ENCODE measurements at places on chromosomes 3 and 15.

- DNase-seq: no peak
Measured at GRCh38 chr3:32280262-32280910, 41.9 kb downstream of the CMTM8 start.

DNA sequence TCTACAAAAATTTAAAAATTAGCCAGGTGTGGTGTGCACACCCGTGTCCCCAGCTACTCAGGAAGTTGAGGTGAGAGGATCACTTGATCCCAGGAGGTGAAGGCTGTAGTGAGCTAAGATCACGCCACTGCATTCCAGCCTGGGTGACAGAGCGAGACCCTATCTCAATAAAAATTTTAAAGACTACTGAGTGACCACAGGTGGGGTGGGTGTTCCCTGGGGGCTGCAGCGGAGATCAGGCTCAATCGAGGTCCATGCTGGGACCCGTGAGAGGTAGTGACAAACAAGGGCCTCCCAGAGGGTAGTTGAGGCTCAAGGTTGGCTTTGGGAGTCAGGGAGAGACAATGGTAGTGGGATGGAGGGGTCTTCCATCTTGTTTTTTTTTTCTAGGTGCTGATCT lies 38.9 kb upstream of the LIMD1 start:
- DNase-seq: no peak

- no peak for DNase-seq
Measured at GRCh38 chr3:162134571-162134970, 638.0 kb downstream of the OTOL1 start.

- DNase-seq: no peak
Measured at GRCh38 chr3:119500265-119500664, 1.9 kb downstream of the TIMMDC1 start.

DNA sequence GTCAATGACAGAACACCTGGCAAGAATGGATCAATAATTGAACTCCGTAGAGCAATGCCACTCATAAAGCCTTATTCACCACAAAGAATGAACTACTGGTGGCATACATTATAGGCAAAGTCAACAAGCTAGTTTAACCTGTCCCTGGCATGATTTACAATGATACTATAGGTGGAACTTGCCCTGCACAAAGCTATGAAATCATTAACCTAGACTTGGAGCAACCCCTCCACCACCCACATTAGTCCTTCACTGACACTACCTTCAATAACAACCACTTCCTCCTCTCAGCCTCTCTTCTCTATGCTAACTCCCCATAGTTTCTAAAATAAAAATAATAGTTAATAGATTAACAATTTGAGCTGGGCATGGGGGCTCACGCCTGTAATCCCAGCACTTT lies 54.4 kb downstream of the ACAP2 start:
- DNase-seq: no peak

DNA sequence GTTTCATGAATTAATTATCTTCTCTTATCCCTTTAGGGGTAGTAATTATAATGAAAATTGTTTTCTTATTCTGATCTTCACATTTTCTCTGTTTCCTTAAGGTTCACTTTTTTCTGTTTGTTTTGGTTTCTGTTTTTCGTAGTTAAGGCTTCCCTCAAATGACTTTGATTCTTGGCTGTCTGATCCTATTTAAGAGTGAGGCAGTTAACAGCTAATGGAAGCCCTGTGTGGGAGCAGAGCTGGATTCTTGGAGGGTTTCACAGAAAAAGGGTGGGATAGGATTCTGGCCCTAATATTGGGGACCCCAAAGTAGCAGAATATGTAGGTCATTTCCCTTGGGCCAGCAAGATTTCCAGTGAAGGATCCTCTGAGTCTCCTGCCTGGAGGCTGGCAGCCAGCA lies 6.8 kb upstream of the AMOTL2 start:
- DNase-seq: no peak

DNA sequence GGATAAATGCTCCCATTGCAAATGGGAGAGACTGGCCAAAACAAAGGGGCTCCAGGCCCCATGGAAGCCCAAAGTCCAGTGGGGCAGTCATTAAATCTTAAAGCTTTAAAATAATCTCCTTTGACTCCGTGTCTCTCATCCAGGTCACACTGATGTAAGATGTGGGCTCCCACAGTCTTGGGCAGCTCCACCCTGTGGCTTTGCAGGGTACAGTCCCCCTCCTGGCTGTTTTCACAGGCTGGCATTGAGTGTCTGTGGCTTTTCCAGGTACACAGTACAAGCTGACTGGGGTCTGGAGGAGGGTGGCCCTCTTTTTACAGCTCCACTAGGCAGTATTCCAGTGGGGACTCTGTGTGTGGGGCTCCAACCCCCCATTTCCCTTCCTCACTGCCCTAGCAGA lies 45.9 kb downstream of the NIPA2 start:
- no peak for DNase-seq

DNA sequence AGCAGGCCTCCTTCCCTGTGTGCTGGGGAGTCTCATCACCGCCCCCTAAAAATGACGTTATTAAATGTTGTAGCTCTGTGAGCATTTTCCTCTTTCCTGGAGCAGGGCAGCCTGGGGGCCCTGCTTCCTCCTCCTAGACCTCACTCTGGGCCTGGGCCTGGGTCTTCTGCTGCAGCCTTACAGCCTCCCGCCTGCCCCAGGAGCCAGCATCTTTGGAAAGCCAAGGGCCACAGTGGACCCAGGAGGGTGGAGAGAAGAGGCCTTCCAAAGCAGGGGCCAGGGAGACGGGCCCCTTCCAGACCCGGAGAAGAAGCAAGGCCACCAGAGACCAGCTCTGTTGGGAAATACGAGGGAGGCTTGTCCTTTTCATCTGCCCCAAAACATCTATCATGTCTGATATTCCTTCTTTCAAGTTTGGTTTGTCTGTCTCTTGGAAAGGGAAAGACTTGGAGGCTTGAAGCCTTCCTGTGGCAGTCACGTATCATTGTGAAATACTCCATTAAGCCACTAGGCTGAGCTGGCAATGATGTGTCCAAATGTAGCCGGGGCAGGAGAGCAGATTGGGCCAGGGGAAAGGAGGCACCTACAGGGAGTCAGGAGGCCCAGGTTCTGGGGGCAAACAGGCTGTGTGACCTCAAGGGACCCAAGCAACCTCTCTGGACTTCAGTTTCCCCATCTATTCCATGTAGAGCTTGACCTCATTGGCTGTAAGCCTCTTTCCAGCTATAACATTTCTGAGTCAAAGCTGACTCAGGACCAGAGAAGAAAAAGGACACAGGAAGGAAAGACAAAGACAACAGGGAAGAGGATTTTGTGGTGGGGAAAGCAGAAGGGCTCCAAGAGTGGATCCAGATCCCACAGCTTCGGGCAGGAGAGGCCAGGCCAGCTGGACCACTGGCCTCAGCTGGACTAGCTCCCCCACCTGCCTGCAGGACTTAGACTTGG lies 31.1 kb downstream of the CYP11A1 start:
- DNase-seq: no peak

DNA sequence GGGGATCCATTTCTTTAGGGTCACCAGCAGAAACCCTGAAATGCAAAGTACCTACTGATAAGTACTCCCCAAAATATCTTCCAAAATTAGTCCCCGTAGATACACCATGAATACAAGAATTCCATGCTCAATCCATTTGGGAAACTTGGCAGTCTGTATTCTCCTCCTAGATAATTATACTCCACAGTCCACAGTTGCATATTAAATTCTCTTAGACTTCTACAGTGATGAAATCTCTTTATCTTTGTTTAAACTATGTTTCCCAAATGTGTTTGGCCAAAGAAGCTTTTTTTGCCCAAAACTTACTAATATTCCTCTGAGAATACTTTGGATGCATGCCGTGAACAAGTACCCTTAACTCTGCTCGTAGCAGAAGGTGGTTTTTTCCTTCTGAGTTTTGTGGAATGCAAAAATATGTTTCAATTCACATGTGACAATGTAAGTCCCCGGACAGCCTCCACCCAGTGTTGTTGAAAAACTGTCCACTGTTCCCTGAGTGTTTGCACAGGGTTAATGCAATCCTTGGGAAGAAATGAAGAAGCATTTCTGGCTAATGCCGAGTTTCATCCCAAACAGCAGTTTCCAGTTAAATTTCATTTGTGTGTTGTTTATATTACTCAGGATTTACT lies 126.7 kb downstream of the ARNT2 start:
- DNase-seq: no peak

DNA sequence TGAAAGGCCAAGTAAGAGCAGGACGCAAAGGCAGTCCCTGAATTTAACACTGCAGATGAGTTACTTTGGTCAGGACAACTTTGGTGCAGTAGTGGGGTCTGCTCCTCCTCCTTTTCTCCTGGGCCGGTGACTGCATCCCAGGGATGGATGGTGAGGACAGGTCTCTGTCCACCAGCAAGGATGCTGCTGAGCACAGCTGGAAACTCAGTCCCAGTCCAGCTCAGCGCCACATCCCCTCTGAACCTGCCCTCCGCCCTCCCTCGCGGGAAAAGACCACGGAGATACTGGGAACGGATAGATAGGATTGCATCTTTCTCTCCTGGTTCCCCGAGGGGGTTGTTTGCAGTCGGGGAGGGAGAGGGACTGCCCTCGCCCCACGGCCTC lies 13.8 kb downstream of the GRAMD2A start:
- DNase-seq: no peak

- no peak for DNase-seq
Measured at GRCh38 chr3:192281207-192281880, 446.0 kb downstream of the FGF12 start.

DNA sequence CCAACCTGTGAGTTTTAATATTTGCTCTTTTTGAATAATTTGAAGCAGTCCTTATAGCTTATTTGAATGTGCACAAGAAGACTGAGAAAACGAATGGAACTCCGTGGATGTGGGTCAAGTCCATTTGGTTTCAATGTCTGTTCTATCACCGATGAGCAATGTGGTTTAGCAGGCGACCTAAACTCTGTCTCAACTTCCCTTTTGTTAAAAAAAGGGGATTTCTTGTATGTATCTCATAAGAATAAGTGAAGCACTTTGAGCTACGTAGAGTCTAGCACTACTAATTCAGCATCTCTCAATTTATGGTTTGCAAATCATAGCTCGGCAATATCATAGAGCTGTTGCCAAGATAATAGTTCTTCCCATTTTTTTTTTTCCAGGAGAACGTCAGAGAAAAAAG lies 4.6 kb upstream of the SKIL start:
- DNase-seq: no peak

- no peak for DNase-seq
Measured at GRCh38 chr3:144185276-144185675, 213.7 kb downstream of the DIPK2A start.

DNA sequence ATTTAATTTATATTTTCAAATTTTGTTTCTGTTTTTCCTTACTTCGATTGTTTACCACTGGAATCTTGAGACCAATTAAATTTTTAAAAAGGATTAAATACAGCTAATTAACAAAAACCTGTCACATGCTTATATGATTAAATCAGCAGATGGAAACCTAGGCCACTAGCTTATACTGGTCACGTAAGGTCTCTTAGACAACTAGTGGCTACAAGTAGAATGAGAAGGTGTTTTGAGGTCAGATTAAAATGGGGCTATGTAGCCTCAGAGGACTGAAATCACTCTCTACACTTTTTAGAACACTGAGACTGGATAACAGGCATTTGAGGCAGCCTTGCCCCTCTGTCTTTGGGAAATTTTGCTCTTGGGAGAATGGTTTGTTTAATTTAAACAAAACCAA lies 246.5 kb upstream of the ONECUT1 start:
- DNase-seq: no peak

GRCh38 chr3:159174715-159175692 lies 373.1 kb downstream of the MFSD1 start:
- no peak for DNase-seq

DNA sequence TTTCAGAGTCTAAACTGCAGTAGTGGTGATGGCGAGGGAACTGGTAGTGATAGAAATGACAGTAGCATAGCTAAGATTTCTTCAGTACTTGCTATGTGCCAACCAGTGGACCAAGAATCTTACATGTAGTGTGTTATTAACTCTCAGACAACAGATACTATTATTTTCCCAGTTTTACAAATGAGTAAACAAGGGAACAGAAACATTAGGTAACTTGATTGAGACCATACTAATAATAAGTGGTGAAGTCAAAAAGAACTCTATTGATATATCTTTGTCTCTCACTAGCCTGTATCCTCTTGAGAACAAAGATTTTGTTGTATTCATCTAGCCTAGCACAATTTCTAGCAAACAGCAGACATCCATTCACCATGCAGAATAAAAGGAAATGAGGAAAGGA lies 250.1 kb downstream of the ZBTB20 start:
- DNase-seq: no peak

DNA sequence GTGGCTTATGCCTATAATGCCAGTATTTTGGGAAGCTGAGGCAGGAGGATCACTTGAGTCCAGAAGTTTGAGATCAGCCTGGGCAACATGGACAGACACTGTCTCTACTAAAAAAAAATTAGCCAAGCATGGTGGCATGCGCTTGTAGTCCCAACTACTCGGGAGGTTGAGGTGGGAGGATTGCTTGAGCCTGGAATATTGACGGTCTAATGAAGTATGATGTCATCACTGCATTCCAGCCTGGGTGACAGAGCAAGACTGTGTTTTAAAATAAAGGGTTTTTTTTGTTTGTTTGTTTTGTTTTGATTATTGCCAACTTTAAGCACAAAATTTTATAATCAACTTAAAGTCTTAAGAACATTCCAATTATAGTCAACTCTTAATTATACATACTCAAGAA lies 6.8 kb downstream of the PLSCR1 start:
- no peak for DNase-seq

Data from NCI-H1930 (cell line).